ENCODE measurements at places on chromosomes 16 and 17.

DNA sequence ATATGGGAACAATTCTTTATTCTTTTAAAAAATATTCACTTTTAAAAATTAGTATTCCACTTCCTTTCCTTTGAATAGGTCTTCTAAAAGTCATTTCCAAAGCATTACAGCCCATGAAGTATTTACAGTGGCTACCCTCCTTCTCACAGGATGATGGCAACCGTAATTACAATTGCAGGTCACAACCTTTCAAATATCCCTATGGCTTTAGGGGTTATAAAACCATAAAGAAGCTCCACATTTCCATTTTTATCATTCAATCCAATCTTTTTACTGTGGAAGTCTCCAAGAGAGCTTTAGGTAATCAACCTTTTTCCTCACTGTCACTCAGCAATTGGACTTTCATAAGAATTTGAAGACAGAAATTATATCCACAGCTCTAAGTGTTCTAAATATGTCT lies 488.9 kb upstream of the CA10 start:
- DNase-seq = no peak

GRCh38 chr17:49616601-49617131 lies 41.0 kb downstream of the NXPH3 start:
- DNase-seq = peak; percentile 56

DNA sequence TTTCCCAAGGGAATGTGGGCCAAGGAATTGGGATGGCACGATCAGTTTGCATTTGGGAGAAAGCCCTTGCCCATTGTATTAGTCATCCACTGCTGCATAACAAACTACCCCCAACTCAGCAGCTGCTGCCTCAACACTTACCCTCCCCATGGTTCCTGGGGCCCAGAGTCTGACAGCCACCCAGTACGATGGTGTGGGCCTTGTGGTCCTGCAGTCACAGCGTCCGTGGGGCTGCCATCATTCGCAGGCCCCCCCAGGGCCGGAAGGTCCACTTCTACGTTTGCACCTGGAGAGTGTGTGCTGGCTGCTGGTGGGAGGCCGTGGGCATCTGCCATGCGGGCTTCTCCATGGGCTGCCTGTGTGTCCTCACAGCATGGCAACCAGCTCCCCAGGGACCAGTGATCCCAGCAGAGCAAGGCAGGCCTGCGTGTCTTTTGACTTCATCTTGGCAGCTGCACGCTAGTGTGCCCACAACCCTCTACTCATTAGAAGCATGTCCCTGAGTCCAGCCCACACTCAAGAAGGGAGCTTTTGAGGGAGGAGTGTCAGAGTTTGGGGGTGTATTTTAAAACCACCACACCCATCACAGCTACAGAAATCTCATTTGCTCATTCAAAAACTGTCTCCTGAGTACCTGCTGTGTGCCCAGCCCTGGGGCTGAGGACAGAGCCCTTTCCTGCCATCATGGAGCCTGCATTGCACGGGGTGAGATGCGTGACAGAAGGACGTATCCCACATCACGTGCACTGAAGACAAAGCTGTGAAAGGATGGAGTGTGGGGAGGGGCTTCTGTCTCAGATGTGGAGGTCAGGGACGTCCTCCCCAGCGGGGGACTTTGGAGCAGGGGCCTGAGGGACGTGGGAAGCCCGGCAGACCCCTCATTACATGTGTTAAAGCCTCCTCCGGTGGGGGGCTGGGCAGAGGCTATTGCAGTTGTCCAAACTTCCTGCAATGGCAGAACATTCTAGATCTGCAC lies 185.0 kb upstream of the ZNF469 start:
- no peak for DNase-seq

DNA sequence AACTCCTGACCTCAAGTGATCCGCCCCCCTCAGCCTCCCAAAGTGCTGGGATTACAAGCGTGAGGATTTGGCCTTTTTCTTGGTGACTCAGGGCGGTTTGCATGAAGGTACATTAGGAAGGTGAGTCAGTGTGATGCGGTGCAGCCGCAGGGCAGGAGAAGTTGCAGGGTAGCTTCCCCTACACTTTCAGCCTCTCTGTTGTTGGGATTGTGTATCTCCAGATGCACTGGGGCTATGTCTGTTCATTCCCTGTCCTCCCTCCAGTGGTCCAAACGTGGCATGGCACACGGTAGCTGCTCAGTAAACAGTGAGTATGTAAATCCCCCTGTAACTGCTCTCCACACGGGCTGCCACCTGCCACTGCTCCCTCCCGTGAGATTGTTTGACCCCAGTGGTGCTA lies 109.1 kb upstream of the CDC42EP4 start:
- DNase-seq = no peak
